Breast epithelium (tissue), 4 donors: ENCODE measurements at places on chromosomes 11 and 22. TPM values are rescaled to one million over a fixed set of nuclear protein-coding genes. Genes with fewer than 3 reads are reported as not detected.
A peak's percentile ranks its signal among the peaks of the same experiment; 100 is the strongest.

DNA sequence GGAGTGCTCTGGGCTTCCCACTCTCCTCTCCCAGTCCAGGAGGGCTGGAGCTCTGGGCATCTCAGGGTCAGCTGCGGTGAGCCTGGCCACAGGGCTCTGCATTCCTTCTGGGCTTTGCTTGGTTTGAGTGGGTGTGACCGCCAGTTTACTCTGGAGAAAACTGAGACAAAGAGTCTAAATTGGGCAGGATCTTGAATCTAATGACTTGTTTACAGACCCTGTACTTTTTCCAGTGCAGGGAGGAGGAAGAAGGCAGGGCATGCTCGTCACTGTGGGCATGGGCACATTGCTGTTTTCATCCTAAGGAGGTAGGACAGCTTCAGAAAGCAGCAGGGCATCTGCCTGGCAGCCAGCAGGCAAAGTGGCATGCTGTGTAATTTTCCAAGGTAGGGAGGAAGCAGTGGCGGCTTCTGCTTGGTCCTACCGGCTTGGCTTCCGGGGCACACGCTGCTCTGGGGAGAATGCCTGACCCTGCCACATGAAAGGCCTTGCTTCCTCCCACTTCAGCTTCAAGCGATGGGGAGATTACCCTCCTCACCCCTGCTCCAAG is 22.9 kb downstream of the FLI1 start:
- DNase-seq, result no peak
- peak overlapping the region; percentile 73 for H3K27ac ChIP-seq
- no peaks in the 10 kb centered on the region for H3K27me3 ChIP-seq
- H3K36me3 ChIP-seq, result no peaks in the 10 kb centered on the region

DNA sequence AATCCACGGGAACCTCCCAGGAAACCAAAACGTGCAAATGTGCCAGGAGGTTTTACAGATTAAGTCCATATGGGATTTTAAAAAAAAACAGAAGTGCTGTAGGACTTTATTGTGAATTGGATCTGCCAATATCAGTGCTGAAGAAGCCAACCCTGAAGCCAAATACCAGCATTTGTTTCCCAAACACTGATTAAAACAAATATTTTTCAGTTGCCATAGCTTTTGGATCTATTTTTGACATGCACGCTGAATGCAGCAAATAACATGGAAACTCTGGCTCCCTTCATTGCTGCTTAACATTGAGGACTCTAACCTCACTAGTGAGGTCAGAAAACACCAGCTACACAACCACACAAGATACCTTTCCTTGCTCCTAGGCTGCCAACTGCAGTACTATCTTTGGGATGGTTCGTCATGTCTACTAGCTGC is 28.4 kb upstream of the SIK2 start:
- no peaks in the 10 kb centered on the region for H3K4me1 ChIP-seq
- H3K36me3 ChIP-seq, result no peaks in the 10 kb centered on the region
- no peak for DNase-seq
- H3K4me3 ChIP-seq, result peak overlapping the region; percentile 10
- no peaks in the 10 kb centered on the region for H3K27me3 ChIP-seq

GRCh38 chr11:74018331-74019005 is 9.6 kb upstream of the UCP3 start:
- H3K27me3 ChIP-seq, result no peaks in the 10 kb centered on the region
- H3K27ac ChIP-seq, result peak overlapping the region; percentile 88
- DNase-seq, result peak; percentile 91

GRCh38 chr11:11010624-11011127 is 152.8 kb upstream of the ZBED5 start:
- H3K27me3 ChIP-seq, result peaks cover 6% of the 10 kb centered on the region
- H3K36me3 ChIP-seq, result no peaks in the 10 kb centered on the region
- H3K4me3 ChIP-seq, result no peak overlapping the region
- no peak overlapping the region for H3K27ac ChIP-seq
- H3K4me1 ChIP-seq, result no peaks in the 10 kb centered on the region

Gene ALKBH8
- 8.2 TPM for total RNA-seq

Gene E2F8
- not detected for total RNA-seq
